A549 treated with AZD2906 at 1 μM for 4 hours (cell line): ENCODE measurements at places on chromosomes 2 and 18. TPM values are rescaled to one million over a fixed set of nuclear protein-coding genes. Genes with fewer than 3 reads are reported as not detected.

Gene EML6
- total RNA-seq, result 1.3 to 1.5 TPM (median 1.4 TPM) in 5 replicates

Gene C2orf78
- total RNA-seq, result not detected in 5 replicates

Gene EPHA4
- total RNA-seq, result 0.58 to 0.95 TPM (median 0.77 TPM) in 5 replicates

Gene OXER1
- total RNA-seq, result not detected in 5 replicates

Gene LIMS3
- not detected in 5 replicates for total RNA-seq

Gene CAPN14
- total RNA-seq, result 0.01 to 0.04 TPM (median 0.03 TPM) in 5 replicates

Gene PCARE
- not detected in 5 replicates for total RNA-seq

Gene RAX
- total RNA-seq, result 0.01 TPM in 1 of 5 replicates, not detected in the others

Gene MYCN
- total RNA-seq, result 0.03 TPM in 3 of 5 replicates, not detected in the others

Gene MC5R
- 0.03 to 0.06 TPM (median 0.05 TPM) in 3 of 5 replicates, not detected in the others for total RNA-seq

Gene RALB
- total RNA-seq, result 54.3 to 74.4 TPM (median 58.6 TPM) in 5 replicates

Gene SLC16A14
- 0.64 to 1.1 TPM (median 0.83 TPM) in 5 replicates for total RNA-seq

Gene SFTPB
- total RNA-seq, result 0.10 to 0.25 TPM (median 0.12 TPM) in 5 replicates

Gene ZBTB7C
- total RNA-seq, result 0.14 to 0.29 TPM (median 0.19 TPM) in 5 replicates

Gene IL1F10
- 0.09 to 0.24 TPM in 2 of 5 replicates, not detected in the others for total RNA-seq

Gene ZNF519
- total RNA-seq, result 1.3 to 1.6 TPM (median 1.4 TPM) in 5 replicates

Gene CAPN13
- 0.06 to 0.14 TPM (median 0.09 TPM) in 5 replicates for total RNA-seq

Gene CPO
- total RNA-seq, result 0.05 to 0.11 TPM (median 0.09 TPM) in 4 of 5 replicates, not detected in the other

Gene DIPK1C
- not detected in 5 replicates for total RNA-seq

Gene MYL12A
- total RNA-seq, result 283 to 348 TPM (median 319 TPM) in 5 replicates

Gene IL36G
- total RNA-seq, result not detected in 5 replicates

Gene INHBB
- total RNA-seq, result 23.1 to 29.9 TPM (median 26.3 TPM) in 5 replicates

Gene ECEL1
- 0.15 to 0.25 TPM (median 0.23 TPM) in 5 replicates for total RNA-seq

Gene INPP5D
- 0.49 to 0.74 TPM (median 0.53 TPM) in 5 replicates for total RNA-seq

Gene SLC19A3
- total RNA-seq, result 1.6 to 3.1 TPM (median 2.8 TPM) in 5 replicates

Gene IL18RAP
- total RNA-seq, result 0.03 to 0.25 TPM (median 0.09 TPM) in 4 of 5 replicates, not detected in the other

Gene SERPINB13
- not detected in 5 replicates for total RNA-seq

Gene LYG1
- 1.0 to 2.2 TPM (median 1.7 TPM) in 5 replicates for total RNA-seq

Gene DSC1
- total RNA-seq, result not detected in 5 replicates

Gene UGT1A3
- total RNA-seq, result 0.05 to 0.09 TPM (median 0.07 TPM) in 4 of 5 replicates, not detected in the other

Gene DNAH6
- total RNA-seq, result 0.02 to 0.08 TPM (median 0.02 TPM) in 5 replicates

Gene MITD1
- 20.7 to 25.4 TPM (median 22.1 TPM) in 5 replicates for total RNA-seq

Gene RSAD2
- total RNA-seq, result 0.13 to 0.25 TPM (median 0.22 TPM) in 5 replicates

Gene STARD6
- total RNA-seq, result not detected in 5 replicates

Gene NTSR2
- total RNA-seq, result 0.05 to 0.08 TPM in 2 of 5 replicates, not detected in the others

Gene CRYGC
- total RNA-seq, result not detected in 5 replicates

Gene PPP1R1C
- 1.3 to 2.1 TPM (median 1.6 TPM) in 5 replicates for total RNA-seq

Gene MROH2A
- total RNA-seq, result 0.11 to 0.23 TPM (median 0.18 TPM) in 4 of 5 replicates, not detected in the other

Gene TAF4B
- 3.7 to 5.1 TPM (median 3.9 TPM) in 5 replicates for total RNA-seq

Gene RAB3GAP1
- total RNA-seq, result 23.3 to 31.6 TPM (median 25.5 TPM) in 5 replicates

Gene MLPH
- 232 to 335 TPM (median 309 TPM) in 5 replicates for total RNA-seq

Gene RAD51AP2
- not detected in 5 replicates for total RNA-seq

Gene KCNG2
- 0.06 TPM in 2 of 5 replicates, not detected in the others for total RNA-seq

Gene SERPINB7
- 1.6 to 3.0 TPM (median 2.2 TPM) in 5 replicates for total RNA-seq
